ENCODE measurements at places on chromosomes 7 and 10. TPM values are rescaled to one million over a fixed set of nuclear protein-coding genes. Genes with fewer than 3 reads are reported as not detected.

- DNase-seq, result no peak
Observed at GRCh38 chr7:132492823-132493445, 83.3 kb downstream of the PLXNA4 start.

DNA sequence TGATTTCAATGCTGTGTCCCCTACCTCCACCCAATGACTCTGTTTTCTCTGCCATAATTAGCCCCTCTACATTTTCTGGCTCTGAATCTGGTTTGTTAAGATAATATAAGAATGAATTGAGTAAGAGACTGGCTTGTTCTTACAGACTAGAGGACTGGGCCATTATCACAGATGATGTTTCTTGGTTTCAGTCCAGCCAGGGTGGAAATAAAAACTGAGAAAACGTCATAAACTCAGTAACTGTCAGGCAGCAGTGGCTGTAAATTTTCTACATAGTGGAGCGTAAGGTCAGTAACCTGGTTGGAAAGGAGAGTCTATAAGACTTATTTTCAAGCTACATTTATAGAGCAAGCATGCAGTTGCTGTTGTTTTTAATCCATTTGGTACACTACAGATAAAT is 485.4 kb downstream of the HTR7 start:
- DNase-seq, result no peak

- no peak for DNase-seq
Observed at GRCh38 chr7:109003742-109004141, 434.1 kb downstream of the DNAJB9 start.

DNA sequence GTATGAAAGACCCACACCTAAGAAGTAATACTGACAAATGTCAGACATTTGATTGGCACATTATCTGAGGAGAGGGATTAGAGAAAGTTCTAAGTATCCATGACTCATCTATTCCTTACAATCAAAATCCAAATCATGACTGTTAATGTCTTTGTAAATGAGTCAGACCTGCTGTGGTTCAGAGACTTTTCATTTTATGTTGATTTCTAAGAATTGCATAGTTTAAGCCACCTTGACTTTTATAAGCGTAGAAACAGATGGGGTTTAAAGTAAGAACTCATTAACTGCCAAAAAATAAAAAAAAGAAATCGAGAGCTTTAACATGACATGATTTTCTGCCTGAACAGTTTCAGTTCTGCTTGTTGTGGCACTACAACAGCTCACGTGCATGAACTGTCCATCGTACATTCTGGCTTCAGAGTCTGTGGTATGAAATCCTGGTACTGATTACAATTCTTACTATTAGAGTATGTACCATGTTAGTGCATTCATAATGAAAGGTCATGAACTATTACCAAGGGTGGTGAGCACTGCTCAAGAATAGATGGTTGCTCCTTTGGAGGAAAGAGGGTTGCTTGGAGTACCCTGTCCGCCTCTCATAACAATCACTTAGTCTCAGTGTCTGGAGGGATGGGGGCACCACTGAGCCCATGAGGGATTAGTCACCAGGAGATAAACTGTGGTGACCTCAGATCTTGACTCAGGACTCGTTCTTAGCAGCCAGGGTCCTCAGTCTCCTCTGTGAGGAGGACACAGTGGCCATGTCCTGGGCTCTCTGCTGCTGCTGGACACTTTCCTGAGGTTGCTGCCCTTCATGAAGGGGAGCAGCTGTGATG is 42.2 kb downstream of the ACSM6 start:
- DNase-seq, result no peak

- peak; percentile 7 for DNase-seq
Observed at GRCh38 chr10:55203319-55203718, 402.3 kb upstream of the PCDH15 start.

DNA sequence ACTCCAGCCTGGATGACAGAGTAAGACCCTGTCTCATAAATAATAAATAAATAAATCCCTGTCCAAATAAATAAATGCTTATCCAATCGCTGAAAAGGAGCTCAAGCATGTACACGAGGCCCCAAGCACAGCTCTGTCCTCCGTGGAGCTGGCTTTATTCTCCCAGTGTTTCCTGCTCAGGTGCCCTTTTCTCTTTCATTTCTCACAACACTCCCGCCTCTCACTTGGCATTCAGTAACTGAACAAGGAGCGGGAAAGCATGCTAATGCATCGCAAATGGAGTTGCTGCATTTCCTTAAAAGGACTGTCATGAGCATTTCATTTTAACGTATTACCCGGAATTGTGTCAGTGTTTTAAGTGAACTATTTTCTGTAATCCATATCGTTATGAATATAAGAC is 210.9 kb upstream of the C7orf33 start:
- no peak for DNase-seq

GRCh38 chr10:28442403-28442802 is 90.5 kb upstream of the WAC start:
- no peak for DNase-seq

COMMD3 gene
- 49.4 TPM for polyA plus RNA-seq

TACC2 gene
- 19.4 TPM for polyA plus RNA-seq

RBM20 gene
- polyA plus RNA-seq, result 0.15 TPM

OR2A1 gene
- polyA plus RNA-seq, result not detected
